ENCODE measurements at places on chromosomes 5 and 9.

- no peaks in the 10 kb centered on the region for H3K27me3 ChIP-seq
- H3K4me1 ChIP-seq, result no peaks in the 10 kb centered on the region
- no peak overlapping the region for H3K4me3 ChIP-seq
- no peak for DNase-seq
- no peaks in the 10 kb centered on the region for H3K36me3 ChIP-seq
Observed at GRCh38 chr5:18630458-18631045, 996.3 kb downstream of the TAF11L14 start.

DNA sequence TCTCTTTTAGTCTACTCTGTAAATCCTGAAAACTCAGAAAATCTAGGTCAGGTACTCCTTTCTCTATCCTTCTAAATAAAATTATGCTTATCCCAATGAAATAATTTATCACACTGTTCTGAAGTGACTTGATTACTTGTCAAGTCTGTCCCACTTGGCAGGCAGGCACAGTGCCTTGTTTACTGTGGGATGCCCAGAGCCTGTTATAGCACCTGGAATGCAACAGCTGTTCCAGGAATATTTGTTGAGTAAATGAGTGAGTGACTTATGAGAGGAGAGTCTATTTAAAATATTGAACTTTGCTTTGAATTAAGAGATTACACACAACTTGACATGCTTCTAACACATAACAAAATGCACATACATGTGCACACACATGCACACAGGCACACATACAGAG lies 130.0 kb downstream of the MPDZ start:
- H3K27ac ChIP-seq, result no peak overlapping the region
- no peaks in the 10 kb centered on the region for H3K27me3 ChIP-seq
- H3K36me3 ChIP-seq, result no peaks in the 10 kb centered on the region
- no peaks in the 10 kb centered on the region for H3K4me1 ChIP-seq
- no peak overlapping the region for H3K4me3 ChIP-seq

DNA sequence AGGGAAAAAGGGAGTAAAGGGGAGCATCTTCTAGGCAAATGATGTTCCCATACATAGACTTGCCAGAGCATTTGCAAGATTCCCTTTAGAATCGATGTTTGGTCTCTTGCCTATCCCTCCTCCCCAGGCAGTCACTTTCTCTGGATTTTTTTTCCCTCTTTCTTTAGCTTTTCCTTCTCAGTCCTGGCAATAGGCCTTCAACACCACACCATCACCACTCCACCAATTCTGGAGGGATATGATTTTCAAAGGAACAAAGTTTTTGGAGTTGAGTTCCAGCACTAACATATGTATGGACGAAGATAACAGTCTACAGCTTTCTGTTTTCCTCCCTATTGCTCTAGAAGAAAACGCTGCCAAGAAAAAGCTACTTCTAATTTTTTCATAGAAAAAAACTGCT lies 377.4 kb downstream of the PDE4D start:
- H3K27ac ChIP-seq, result no peak overlapping the region
- H3K4me3 ChIP-seq, result no peak overlapping the region
- no peaks in the 10 kb centered on the region for H3K36me3 ChIP-seq
- no peaks in the 10 kb centered on the region for H3K4me1 ChIP-seq

DNA sequence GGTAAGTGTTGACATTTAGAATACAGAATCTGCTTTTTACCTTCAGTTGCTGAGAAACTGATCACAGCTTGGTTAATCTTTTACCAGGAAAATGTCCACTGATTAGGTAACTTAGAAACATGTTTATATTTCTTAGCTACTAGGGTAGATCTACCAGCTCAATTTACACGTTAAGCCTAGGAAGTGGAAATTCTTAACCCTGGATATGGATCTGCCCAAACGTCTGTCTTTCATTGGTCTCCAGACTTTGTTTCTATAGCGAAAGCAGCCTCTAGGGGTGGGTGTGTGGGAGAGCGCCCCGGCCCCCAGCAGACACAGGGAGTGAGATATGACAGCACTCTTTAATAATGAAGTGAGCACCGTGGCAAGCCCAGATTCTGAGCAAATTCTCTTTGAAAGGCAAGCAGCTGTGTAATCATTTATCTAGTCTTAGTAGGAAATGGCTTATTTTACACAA lies 141.6 kb upstream of the ZNF608 start:
- no peaks in the 10 kb centered on the region for H3K4me1 ChIP-seq
- no peak overlapping the region for H3K27ac ChIP-seq
- H3K4me3 ChIP-seq, result no peak overlapping the region
- H3K36me3 ChIP-seq, result no peaks in the 10 kb centered on the region

DNA sequence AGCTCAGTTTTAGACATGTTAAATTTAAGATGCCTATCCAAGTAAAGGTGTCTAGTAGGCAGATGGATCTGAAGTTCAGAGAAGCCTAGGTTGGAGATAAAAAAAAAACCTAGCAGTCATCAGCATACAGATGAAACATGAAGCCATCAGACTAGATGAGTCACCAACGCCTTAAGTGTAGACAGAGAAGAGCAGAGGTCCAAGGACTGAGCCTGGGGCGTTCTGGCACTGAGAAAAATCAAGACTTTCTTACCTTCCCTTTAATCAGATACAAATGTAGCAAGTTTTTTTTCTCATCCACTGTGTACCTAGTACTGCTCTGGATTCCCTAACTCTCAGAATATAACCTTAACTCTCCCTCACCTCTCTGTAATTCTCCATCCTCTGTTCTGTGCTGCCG lies 97.3 kb downstream of the SIL1 start:
- no peak overlapping the region for H3K27ac ChIP-seq
- H3K4me1 ChIP-seq, result no peaks in the 10 kb centered on the region
- no peak for DNase-seq
- H3K36me3 ChIP-seq, result peaks cover 6% of the 10 kb centered on the region
- H3K4me3 ChIP-seq, result no peak overlapping the region

- H3K27me3 ChIP-seq, result no peaks in the 10 kb centered on the region
- no peak overlapping the region for H3K27ac ChIP-seq
- no peaks in the 10 kb centered on the region for H3K36me3 ChIP-seq
Observed at GRCh38 chr9:110602281-110602680, 22.7 kb upstream of the SVEP1 start.

- peaks cover 10% of the 10 kb centered on the region for H3K4me1 ChIP-seq
- H3K4me3 ChIP-seq, result no peak overlapping the region
- H3K27me3 ChIP-seq, result no peaks in the 10 kb centered on the region
- no peak for DNase-seq
Observed at GRCh38 chr5:867300-867870, 16.6 kb upstream of the ZDHHC11 start.

DNA sequence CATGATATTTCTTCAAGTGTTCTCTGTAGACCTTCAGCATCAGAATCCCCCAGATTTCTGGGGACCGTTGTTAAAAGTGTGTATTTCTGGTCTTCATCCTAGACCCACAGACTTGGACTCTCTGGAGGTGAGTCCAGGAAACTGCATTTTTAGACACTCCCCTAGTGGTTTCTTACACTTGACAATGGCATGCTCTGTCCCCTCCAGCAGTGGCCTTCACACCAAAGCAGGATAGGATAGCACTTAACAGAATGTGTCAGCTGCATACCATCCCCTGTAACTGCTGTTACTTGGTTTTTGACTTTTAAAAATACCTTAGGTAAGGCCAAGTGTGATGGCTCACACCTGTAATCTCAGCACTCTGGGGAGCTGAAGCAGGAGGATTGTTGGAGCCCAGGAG lies 20.8 kb downstream of the CDO1 start:
- DNase-seq, result no peak
- no peak overlapping the region for H3K4me3 ChIP-seq
- H3K27ac ChIP-seq, result no peak overlapping the region
- H3K27me3 ChIP-seq, result peaks cover 68% of the 10 kb centered on the region
- no peaks in the 10 kb centered on the region for H3K4me1 ChIP-seq
- H3K36me3 ChIP-seq, result peaks cover 1% of the 10 kb centered on the region

GRCh38 chr5:75167345-75167744 lies 69.3 kb downstream of the ANKRD31 start:
- no peak for DNase-seq
- no peak overlapping the region for H3K4me3 ChIP-seq
- no peaks in the 10 kb centered on the region for H3K4me1 ChIP-seq

DNA sequence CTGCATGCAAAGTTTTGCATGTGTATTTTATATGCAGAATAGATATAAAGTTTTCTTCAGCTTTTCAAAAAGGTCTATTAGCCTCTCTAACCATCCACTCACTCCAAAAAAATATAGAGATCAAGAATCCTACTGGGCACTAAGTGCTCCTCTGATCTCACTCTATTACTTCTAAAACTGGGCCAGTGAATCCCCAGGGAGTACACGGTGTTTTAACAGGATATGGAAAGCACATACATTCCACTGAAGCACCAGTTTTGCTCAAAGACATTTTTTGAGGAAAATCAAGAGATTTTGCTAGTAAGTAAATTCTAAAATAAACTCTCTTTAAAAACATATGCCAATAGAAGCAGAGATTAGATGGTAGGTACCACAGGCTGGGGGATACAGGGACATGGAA lies 95.2 kb downstream of the DEPDC1B start:
- H3K27me3 ChIP-seq, result no peaks in the 10 kb centered on the region
- H3K4me1 ChIP-seq, result no peaks in the 10 kb centered on the region
- no peak for DNase-seq
- H3K36me3 ChIP-seq, result no peaks in the 10 kb centered on the region
- H3K4me3 ChIP-seq, result no peak overlapping the region
- no peak overlapping the region for H3K27ac ChIP-seq

GRCh38 chr9:79256691-79257213 lies 315.0 kb upstream of the TLE4 start:
- H3K27ac ChIP-seq, result no peak overlapping the region
- peaks cover 21% of the 10 kb centered on the region for H3K27me3 ChIP-seq
- no peaks in the 10 kb centered on the region for H3K36me3 ChIP-seq

DNA sequence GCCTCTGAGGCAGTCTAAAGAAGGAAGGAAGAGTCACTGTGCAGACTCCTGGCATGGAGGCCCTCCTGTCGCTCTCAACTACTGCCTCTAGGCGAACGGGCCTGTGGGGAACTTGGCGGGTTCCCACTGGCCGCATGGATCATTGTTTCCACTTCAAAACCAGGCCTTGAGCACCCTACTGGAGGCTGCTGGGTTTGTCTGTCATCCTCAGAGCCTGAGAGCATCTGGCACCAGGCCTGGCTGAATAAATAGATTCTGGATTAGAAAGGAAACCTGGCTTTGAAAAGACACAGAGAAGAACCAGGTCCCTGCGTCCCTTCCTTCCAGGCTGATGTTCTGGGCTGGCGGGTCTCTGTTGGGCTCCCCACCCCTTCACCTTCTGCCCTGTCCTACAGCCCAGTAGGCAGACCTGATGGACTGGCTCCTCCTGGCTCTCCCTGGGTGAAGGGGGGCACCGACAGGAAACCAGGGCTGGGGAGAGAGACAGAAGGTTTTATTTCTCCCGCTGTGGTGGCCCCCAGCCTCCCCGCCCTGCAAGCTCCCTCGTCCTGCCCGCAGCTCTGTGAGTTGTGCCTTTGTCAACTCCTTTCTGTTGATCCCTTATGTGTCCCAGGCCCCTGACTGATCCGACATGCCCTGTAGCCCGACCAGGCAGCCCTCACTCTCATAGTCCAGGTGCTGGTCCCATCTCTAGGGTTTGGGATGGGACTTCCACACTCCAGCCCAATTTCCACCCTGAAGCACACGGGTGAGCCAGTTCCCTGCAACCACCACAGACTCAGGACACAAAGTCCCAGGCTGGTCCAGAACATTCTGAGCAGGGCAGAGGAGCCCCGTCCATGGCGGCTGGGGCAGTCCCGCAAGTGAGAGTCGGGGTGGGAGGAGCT lies 50.1 kb downstream of the ADAMTS2 start:
- H3K4me3 ChIP-seq, result no peak overlapping the region
- peaks cover 2% of the 10 kb centered on the region for H3K36me3 ChIP-seq
- H3K4me1 ChIP-seq, result no peaks in the 10 kb centered on the region
- H3K27ac ChIP-seq, result no peak overlapping the region

- H3K27ac ChIP-seq, result no peak overlapping the region
- no peaks in the 10 kb centered on the region for H3K27me3 ChIP-seq
- H3K4me3 ChIP-seq, result no peak overlapping the region
Observed at GRCh38 chr9:16196206-16196605, 643.4 kb downstream of the CCDC171 start.

DNA sequence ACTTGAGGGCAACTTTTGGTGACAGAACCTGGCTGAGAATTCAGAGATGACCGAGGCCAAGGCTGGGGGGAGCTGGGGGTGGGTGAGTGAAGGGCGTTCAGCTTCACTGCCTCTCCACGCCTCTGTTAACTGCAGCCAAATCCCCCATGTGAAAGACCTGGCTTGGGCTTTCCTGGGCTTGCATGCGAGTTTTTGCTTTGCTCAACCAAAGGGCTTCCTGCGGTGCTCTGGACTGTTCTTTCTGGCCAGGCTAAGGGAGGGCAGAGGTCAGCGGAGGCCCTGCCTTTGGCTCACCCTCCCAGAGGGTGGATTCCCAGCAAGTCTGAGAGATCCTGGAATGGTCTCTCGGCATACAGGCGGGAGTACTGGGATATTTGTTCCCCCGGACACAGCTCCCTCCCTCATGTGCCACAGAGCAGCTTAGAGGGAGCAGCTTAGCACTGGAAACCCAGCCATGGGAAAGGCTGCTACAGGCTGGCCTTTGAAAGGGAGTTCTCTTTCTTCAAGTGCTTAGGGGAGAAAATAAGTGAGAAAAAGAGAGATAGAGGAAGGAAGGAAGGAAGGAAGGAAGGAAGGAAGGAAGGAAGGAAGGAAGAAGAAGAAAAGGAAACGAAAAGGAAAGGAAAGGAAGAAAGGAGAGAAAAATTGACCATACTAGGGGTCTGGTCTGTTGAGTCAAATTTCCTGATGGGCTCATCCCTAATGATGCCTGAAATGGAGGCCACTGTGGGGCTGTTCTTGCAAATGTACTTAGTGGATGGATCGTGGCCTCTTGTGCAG lies 158.8 kb downstream of the FGF18 start:
- peaks cover 1% of the 10 kb centered on the region for H3K36me3 ChIP-seq
- no peak overlapping the region for H3K27ac ChIP-seq
- no peaks in the 10 kb centered on the region for H3K4me1 ChIP-seq

DNA sequence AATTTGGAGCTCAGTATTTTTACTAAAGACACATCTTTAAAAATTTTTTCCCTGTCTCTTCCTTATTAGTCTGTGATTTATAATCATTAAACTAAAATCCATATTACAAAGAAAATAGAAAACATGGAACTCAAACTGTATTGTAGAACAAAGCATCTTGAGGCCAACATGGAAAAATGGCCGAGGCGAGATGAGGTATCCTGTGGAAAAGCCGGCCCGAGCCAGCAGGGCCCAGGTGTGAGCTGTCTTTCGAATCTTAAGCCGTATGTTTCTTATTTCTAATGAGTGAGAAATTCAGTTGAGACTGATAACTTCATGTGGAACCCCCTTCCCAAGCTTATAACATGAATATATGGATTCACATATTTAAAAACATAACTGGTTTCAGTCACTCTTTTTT lies 170.4 kb upstream of the OTULINL start:
- H3K4me1 ChIP-seq, result peaks cover 31% of the 10 kb centered on the region
- H3K36me3 ChIP-seq, result peaks cover 19% of the 10 kb centered on the region
- H3K27ac ChIP-seq, result no peak overlapping the region
- H3K27me3 ChIP-seq, result no peaks in the 10 kb centered on the region

Measured in central memory CD8-positive, alpha-beta T cell (primary cell).